Pancreas (tissue), 10 donors: ENCODE measurements at places on chromosomes 11 and 22.

GRCh38 chr22:23969071-23969470 lies 2.4 kb downstream of the DDTL start:
- DNase-seq = no peak

- no peak for DNase-seq
Observed at GRCh38 chr11:73991471-73992006, 8.9 kb upstream of the UCP2 start.

DNA sequence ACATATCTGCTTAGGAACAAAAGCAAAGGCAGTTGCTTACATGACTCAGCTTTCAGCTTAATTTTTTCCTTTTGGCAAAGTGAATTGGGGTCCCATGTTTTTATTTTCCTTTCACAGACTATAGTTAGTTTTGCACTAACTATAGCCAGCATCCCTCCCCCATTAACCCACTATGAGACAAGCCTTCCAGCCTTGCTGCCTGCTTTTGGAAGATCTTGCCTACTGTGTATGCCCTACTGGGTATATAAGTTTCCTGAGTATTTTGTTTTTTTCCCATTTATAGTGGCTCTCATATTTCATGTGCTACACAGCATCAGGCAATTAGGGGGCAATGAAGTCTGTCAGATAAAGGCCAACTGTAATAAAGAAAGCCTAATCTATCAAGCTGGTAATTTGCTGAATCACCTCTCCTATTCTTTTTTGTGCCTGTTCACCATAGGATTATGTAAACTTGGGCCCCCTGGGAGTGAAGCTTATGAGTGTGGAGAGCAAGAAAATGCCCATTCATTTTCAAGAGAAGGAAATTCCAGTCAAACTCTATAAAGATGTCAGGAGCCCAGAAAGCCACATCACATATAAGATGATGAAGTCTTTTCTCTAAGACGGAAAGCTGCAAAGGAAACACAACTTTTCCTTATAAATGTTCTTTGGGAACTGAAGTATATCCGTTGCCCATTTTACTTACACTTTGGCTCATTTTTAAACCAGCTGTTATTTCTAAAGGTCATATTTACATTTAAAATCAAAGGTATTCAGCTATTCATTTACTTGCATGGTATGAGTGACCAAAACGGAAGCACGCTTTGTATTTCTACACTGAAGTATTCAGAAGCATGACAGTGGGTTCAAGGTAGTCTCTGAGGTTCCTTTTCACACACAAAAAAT lies 64.0 kb downstream of the CCDC83 start:
- DNase-seq = no peak

- DNase-seq = no peak
Observed at GRCh38 chr11:110835106-110835505, 122.9 kb upstream of the ARHGAP20 start.

GRCh38 chr22:28029201-28029948 lies 110.3 kb upstream of the PITPNB start:
- DNase-seq = peak; percentile 89

DNA sequence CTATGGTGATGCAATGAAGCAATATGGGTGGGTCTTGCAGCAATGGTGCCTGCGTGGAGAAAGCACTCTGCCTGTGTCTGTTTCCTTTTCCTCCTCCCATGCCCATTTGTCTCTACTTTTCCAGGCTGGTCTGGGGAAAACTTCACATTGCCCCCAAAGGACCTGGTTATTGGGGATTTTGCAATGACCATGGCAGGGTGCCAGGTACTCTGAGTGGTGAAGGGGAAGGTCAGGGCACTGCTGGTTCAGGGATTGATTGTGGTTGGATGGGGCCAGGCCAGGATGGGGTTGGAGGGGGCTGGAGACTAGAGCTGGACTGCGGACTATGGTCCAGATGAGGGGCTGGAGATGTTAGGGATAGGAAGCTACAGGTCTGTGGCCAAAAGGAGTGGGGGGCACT lies 92.1 kb downstream of the INSC start:
- DNase-seq = no peak

GRCh38 chr11:535210-535518 lies 212 bp downstream of the HRAS start:
- no peak for DNase-seq

- no peak for DNase-seq
Observed at GRCh38 chr11:83438438-83438837, 152.3 kb upstream of the CCDC90B start.

DNA sequence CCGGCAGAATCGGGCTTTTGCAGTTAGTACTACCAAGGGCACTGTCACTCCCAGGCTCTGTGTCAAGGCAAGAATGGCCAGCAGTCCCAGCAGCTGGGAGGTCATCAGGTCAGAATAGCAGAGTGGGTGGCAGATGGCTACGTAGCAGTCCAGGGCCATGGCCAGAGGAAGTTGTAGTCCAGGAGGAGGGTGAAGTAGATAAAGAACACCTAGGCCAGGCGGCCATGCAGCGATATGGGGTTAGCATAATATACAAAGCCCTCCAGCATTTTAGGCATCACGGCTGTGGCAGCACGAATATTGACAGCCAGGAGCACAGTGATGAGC lies 52.1 kb downstream of the RRM1 start:
- DNase-seq = no peak

GRCh38 chr22:37457093-37457893 lies 28.9 kb downstream of the MFNG start:
- peak; percentile 93 for DNase-seq

DNA sequence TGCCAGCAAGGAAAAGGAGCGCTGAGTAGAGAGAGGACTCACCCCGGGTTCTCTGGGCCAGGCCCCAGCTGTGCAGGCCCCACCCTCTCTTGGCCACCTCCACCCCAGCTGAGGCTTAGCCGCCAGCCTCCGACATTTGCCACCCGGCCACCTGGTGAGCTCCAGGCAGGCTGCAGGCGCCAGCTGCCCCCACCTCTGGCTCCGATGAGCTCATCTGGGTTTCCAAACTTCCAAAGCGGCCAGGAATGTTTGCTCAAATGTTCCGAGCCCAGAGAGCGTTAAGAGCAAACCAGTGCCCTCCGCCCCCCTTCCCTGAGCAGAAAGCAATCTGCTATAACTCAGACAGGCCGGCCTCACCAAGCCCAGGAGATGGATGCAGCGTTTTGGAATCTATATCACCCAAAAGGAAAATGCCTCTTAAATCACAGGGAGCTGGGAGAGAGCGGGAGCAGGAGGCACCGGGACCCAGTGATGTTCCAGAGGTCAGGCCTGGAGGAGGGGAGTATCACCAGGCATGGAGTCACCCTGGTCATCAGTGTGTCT lies 9.1 kb upstream of the MN1 start:
- DNase-seq = peak; percentile 47

DNA sequence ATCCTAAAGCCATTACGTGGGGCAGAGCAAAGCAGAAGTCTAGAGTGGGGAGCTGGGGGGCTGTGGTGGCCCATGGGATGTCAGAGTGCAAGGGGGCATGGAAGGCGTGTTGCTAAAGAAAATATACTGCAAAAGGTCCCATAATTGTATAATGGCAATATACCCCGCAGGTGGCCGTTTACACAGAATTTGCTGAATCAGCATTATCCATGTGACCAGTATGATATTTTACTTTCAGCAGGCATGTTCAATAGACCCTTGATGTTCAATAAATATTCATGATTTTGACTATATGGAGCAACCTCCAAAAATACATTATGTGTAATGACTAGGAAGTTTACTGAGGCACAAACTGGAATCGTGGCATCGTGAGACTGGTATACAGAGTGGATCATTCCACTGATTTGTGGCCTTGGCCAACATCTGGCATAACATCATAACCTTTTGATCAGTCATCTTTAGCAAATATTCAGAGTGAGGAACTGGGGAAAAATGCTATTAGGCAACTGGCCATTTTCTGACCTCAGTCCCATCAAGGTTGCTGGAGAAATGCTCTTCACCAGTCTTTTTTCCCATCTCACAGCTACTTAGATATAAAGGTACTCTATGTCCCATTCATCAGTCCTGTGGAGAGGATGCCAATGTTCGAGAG lies 29.3 kb upstream of the PPP2R1B start:
- no peak for DNase-seq

GRCh38 chr11:2581151-2581930 lies 118.5 kb downstream of the KCNQ1OT1 start:
- DNase-seq = no peak

GRCh38 chr11:121311373-121311772 lies 18.8 kb downstream of the SC5D start:
- DNase-seq = no peak

DNA sequence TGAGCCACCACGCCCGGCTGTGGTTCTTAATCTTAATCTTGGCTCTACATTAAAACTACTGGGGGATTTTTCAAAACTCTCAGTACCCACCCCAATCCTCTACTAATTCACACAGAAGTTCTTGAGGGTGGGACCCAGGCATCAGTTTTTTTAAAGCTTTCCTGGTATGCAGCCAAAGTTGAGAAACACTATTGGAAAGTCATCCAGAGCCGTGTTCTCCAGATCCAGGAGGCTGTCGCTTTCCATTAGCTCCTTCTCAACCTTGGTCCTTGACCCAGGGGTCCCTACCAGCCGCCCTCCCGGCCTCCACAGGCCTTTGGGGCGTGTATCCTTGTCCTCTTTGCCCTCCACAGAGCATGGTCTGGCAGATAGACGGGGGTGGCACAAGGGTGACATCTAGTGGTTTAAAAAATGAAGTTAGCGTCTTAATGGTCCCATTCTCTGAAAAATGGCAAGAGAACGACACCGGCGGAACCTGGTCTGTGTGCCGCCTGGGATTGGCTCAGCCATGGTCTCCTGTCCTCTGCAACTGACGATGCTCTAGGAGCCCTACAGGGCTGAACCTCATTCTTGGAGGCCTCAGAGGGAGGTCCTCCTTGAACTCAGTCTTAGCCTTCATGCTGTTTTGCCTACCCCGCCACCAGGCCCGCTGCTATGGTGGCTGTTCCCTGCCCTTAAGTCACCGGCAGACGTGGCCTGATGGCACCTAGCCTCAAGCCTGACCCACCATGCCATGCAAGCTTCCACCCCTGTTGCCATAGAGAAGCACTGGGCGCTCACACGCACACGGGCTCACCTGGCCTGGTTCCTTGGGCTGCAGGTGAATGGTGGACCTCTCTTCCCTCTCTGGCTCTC lies 152.0 kb upstream of the SYN3 start:
- no peak for DNase-seq

- no peak for DNase-seq
Observed at GRCh38 chr22:37051391-37052385, at the start of gene KCTD17. Gene KCTD17, plus strand, starts transcription at chr22:37051742. Its CDS starts 19 bp downstream, at chr22:37051761.

- DNase-seq = no peak
Observed at GRCh38 chr22:17138513-17138912, 17.4 kb upstream of the TMEM121B start.

DNA sequence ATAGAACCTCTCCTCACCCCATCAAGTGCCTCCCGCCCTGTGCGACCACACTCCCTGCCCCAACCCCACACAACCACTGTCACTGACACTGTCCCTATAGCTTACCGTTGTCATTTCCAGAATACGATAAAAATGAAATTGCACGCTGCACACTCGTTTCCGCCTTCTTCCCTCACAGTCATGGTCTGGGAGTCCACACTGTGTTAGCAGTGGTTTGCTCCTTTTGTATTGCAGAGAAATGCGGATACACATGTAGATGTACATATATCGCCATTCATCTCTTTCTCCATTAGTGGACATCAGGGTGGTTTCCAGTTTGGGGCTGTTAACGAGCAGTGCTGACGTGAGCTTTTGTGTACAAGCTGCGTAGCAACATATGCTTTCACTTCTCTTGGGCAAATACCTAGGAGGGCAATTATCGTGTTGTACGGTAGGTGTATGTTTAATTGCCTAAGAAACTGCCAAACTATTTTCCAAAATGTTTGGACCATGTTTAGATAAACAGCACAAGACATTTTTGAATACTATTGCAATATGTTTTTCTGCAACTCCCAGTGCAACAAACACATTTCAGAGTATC lies 59.2 kb upstream of the CD5 start:
- DNase-seq = no peak

- no peak for DNase-seq
Observed at GRCh38 chr11:9029422-9029821, 25.6 kb upstream of the NRIP3 start.

DNA sequence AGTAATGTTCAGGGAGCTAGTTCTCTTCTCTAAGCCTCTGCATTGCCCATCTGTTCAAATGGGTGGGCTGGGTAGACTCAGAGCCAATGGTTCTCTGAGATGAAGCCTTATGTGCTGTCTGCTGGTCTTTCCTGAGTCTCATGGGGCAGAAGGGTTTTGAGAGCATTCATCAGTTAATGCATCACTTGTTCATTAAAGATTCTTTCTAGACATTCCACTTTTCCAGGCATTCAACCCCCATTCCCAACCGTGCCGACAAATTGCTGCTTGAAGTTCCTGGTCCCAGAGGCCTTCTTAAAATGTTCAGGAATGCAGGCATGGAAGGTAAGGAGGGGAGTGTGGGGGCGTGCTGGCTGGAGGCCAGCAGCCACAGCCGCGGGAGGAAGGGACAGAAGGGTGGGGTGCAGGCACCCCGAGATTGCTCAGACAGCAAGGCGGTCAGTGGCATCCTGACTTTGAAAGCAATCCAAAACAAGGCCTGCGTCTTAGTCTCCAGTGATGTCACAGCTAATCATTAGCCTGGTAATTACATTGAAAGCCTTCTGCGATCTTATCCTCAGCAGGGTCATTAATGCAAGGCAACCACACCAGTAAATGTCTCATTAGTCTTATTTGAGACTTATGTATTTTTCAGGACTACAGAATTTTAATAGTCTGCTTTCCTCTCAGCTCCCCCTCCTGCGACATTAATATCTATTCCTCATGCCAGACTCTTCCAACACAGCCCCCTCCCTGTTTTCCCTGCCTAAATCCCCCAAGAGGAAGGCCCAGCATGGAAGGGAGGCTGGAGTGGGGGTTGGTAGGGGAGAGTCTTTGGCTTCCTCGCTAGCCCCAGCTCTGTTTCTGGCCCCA lies 328.8 kb downstream of the MIAT start:
- DNase-seq = no peak

GRCh38 chr11:114076921-114077331 lies 17.4 kb downstream of the ZBTB16 start:
- no peak for DNase-seq

- no peak for DNase-seq
Observed at GRCh38 chr11:130202818-130203689, 43.5 kb downstream of the ST14 start.

DNA sequence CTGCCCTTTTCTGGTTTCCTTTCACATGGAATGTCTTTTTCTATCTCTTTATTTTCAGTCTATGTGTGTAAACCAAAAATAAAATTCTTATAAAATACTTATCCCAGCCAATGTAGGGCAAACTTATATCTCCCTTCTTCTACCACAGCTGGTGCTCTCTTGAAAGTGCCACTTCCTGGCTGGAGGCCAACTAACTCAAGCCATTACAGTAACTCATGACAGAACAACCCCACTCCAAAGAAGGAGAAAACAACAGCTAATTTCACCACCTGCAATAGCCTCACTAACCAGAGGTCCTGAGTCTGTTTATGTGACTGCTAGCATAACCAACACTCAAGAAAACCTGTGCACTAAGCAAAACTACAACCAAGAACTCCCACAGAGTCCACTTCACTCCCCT lies 74.9 kb upstream of the DBX1 start:
- DNase-seq = no peak

- no peak for DNase-seq
Observed at GRCh38 chr11:113446112-113446511, 29.1 kb downstream of the DRD2 start.
